Dorsolateral prefrontal cortex (tissue), 122 donors: ENCODE measurements at places on chromosomes 11 and 22.

DNA sequence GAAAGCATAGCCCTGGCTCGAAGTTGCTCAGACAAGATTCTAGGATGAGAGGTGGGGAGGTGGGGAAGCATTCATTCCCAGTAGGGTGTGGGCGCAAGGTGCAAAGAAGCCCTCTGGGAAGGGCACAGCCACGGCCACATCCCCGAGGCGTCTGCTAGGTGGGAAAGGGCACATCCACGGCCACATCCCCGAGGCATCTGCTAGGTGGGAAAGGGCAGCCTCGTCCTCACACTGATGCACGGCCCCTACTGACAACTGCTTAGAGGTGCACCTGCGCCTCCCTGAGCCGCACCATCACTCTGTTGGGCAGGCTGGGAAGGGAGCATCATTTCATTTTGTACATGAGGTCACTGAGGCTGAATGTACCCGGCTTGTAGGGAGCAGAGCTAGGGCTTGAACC is 94.6 kb upstream of the PITPNB start:
- DNase-seq, result no peak

DNA sequence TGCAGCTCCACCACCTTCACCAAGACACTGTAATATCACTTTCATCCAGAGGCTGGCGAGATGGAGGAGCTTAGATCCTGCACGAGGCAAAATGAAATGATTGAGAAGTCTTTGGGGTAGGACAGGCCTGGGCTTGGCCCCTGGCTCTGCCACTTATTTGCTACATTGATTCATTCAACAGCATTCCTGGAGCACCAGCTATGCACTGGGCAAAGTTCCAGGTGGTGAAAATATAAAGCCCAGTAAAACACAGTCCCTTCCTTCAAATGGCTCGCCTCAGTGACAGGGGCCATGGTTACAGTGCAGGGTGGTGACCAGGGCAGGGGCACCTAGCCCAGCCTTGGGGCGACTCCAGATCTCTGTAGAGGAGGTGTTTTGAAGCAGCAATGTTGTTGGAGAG is 19.7 kb downstream of the ALX4 start:
- no peak for DNase-seq

GRCh38 chr22:33654173-33654895 is 265.9 kb downstream of the LARGE1 start:
- no peak for DNase-seq

GRCh38 chr11:131666617-131667016 is 296.2 kb downstream of the NTM start:
- DNase-seq, result no peak

GRCh38 chr11:10225553-10225952 is 68.5 kb downstream of the SBF2 start:
- DNase-seq, result no peak
